ENCODE measurements at places on chromosomes 11 and 22.

GRCh38 chr22:38802671-38803121, 8.8 kb upstream of the DNAL4 start:
- no peak for DNase-seq

DNA sequence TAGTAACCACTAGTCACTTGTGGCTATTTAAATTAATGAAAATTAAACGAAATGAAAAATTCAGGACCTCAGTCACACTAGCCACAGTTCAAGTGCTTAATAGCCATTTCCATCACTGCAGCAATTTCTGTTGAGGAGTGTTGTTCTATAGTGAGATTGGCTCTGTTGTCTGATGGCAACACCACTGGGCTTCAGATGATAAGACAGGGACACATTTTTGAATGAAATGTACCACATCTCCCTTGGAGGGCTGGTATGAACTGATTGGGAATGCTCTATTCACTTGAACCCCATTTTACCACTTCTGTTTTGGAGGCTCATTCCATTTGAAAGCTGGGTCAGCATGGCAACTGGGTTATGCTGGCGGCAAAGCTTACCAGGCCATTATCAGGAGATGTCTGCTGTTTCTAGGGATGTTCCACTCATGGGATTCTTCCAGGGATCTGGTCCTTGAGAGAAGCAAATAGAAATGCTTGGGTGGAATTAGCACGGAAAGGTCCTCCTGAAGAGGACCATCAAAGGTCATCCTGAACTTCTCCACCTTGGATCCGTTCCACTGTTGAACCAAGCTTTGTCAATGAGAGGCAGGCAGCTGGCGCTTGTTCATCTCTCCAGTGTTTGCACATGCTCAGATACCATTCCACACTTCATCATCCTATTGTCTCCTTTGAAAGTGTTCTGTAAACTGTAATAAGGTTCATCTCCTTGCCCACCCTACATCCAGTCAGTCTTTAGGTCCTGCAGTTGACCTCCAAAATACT, 7.6 kb downstream of the AMOTL1 start:
- DNase-seq, result no peak

DNA sequence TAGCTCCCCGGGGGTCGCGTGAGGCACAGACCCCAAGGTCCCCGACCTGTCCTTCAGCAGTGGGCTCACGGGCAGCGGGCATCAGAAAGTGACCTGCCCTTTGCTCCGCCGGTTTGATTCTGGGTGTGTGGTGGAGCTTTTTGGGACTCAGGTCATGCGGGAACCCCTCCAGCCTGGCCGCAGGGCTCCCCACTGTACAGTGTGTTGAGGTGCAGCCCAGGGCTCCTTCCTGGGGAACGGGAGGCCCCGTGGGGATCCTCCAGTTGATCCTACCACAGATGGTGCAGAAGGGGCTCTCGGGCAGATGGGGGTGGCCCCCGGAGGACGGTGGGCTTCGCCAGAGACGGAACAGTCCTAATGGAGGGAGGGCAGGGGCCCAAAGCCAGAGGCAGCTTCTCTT, 24.2 kb downstream of the MUC6 start:
- DNase-seq, result no peak

DNA sequence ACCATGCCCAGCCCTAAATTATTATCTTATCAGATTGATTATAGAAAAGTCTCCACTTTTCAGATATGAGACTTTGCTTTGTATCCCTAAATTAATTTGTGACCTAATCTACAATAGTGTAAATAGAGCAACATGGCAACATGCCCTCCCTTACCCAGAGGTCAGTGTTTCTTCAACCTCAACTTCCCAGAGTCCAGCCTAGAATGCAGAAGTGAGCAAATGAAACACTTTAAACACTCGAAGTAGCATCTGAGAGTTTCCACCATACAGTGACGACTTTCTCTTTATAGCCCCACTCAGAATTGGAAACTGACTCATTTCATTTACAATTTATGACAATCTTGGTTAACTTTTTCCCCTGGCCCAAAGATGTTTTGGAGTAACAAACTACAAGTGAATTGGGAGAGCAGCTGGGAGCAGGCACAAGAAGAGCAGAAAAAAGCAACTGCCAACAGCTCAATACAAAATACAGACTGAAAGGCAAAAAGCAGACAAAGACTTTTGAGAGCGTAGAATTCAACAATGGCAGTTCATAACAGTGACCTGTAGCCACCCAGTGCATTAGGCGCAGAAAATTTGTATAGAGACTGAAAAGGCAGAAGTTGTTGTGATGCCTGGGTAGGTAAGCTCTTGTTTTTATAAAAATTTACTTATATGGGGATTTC, 10.1 kb upstream of the BLID start:
- no peak for DNase-seq

DNA sequence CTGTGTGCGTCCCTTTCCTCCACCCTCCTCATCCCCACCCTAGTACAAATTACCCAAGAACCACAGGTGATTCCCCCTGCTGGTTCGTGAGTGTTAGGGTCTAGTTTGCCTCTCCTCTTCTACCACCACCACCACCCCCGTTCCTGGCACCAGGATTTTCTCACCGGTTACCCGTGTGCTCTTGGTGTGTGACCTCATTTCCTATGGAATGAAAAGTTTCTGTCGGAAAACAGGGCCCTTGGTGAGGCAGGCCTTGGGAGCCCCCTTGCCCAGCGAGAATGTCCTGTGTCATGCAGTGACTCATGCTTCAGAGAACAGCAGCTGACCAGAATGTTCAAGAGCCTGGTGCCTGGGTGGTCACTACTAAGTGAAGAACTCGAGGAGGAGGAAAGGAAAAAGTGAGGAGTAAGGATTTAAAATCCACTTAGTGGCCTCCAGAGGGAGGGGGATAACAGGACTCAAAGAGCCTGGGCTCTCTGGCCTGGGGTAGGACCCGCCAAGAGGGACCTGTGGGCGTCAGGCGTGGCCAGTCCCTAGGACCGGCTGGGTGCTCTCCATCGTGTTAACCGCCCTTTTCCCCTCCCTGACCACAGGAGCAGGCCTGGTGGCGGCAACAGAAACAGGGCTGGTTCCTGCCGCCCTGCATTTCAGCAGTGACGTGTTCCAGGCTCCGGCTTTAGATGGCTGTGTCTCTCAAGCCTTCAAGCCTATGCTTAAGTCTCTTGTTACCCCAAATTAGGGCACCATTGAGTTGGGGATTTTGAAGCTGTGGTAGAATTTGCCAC, 30.2 kb downstream of the C22orf31 start:
- DNase-seq, result no peak

GRCh38 chr11:115709297-115709696, 205.1 kb upstream of the CADM1 start:
- DNase-seq, result no peak

GRCh38 chr22:22403771-22404170, 104.8 kb downstream of the ZNF280B start:
- no peak for DNase-seq

GRCh38 chr22:37806409-37807333, 1.1 kb upstream of the GCAT start:
- DNase-seq, result no peak
